Activated T-helper 2 cell treated with anti-CD3 and anti-CD28 coated beads, Interferon-gamma antibody, Interleukin-2, Interleukin-4, amounts not matched to agents 10 μg/mL and 5 μg/mL and 100 μg/mL, durations not matched to agents 14 hours and 24 hours and 36 hours (primary cell): ENCODE measurements at places on chromosomes 3 and 15. TPM values are rescaled to one million over a fixed set of nuclear protein-coding genes. Genes with fewer than 3 reads are reported as not detected.
A peak's percentile ranks its signal among the peaks of the same experiment; 100 is the strongest.

DNA sequence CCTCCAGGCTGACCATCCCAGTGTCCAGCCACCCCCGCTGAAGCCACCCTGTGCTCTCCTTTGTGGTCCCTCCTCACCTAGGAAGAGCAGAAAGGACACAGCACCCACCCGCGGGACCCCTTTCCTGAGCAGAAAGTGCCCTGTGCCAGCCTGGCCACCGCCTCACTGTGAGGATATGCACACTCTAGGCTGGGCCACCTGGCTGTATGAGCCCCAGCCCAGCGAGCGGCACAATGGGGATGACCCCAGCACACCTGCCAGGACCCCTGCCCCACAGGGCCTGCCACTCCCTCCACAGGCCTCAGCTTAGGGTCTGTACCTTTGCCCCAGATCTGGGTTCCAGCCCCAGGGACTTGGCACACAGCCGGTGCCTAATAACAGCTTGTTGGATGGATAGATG is 47.9 kb upstream of the FURIN start:
- DNase-seq: no peak
- peaks cover 53% of the 10 kb centered on the region for H3K4me1 ChIP-seq
- peaks cover 6% of the 10 kb centered on the region for H3K36me3 ChIP-seq
- H3K27me3 ChIP-seq: no peaks in the 10 kb centered on the region
- H3K27ac ChIP-seq: peak overlapping the region; percentile 73

GRCh38 chr3:80526153-80526552 is 758.4 kb upstream of the ROBO1 start:
- no peak overlapping the region for H3K27ac ChIP-seq
- no peaks in the 10 kb centered on the region for H3K36me3 ChIP-seq
- H3K27me3 ChIP-seq: no peaks in the 10 kb centered on the region
- no peaks in the 10 kb centered on the region for H3K4me1 ChIP-seq
- DNase-seq: no peak
- no peak overlapping the region for H3K4me3 ChIP-seq

DNA sequence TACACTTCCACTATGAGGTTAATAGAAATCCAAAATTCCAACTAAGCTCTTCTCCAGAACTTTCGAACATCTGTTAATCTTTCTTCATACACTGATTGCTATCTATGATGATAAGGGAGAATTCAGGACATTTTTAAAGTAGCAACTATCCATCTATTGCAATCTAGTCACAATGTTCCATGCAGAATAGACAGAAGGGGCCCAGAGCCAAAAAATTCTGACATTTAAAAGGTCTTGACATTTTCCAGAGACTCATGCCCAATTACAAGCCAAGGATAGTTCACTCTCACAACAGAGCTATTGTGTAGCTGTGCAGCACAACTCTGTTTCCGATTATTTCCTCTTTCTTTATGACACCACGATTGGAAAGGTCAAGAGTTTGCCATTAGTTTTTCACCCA is 999.7 kb upstream of the ALCAM start:
- H3K27me3 ChIP-seq: no peaks in the 10 kb centered on the region
- DNase-seq: no peak
- H3K27ac ChIP-seq: no peak overlapping the region
- no peaks in the 10 kb centered on the region for H3K36me3 ChIP-seq

The GOLGA6D gene
- total RNA-seq: not detected in 2 replicates

DNA sequence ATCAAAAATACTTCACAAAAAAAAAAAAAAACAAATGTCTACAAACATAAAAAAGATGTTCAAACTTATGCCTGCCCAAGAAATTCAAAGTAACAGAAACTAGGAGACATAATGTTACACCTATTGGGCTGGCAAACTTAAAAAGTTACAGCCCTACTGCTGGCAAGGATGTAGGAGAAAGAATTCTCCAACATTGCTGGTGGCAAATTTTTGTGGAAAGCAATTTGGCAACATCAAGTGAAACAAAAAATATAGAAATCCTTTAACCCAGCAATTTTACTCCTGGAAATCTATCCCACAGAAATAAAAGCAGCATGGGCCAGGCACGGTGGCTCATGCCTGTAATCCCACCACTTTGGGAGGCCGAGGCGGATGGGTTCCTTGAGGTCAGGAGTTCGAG is 73.2 kb downstream of the STAG1 start:
- H3K27ac ChIP-seq: no peak overlapping the region
- H3K4me1 ChIP-seq: peaks cover 7% of the 10 kb centered on the region
- DNase-seq: no peak

GRCh38 chr3:8303466-8303865 is 198.2 kb upstream of the LMCD1 start:
- no peak for DNase-seq
- H3K27ac ChIP-seq: no peak overlapping the region
- H3K4me1 ChIP-seq: no peaks in the 10 kb centered on the region
- no peaks in the 10 kb centered on the region for H3K36me3 ChIP-seq

DNA sequence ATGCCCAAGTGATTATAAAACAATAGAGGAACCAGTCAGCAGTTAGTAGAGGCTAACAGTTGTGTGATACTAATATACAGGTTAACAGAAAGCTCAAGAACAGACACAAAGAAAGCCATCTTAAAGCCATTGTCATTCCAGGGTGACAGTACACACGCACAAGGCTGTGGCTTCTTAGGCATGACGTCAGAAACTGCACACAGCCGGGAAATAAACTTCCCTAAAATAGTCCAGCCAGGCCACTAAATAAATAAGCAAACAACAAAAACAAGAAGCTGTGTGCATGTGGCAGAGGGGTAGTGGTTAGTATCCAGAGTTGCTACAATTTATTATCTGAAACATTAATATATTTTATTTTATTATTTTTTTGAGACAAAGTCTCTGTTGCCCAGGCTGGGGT is 49.8 kb downstream of the PPCDC start:
- no peak for DNase-seq
- peaks cover 30% of the 10 kb centered on the region for H3K36me3 ChIP-seq
- peaks cover 56% of the 10 kb centered on the region for H3K4me1 ChIP-seq
- no peak overlapping the region for H3K27ac ChIP-seq
- no peaks in the 10 kb centered on the region for H3K27me3 ChIP-seq
- H3K4me3 ChIP-seq: no peak overlapping the region

DNA sequence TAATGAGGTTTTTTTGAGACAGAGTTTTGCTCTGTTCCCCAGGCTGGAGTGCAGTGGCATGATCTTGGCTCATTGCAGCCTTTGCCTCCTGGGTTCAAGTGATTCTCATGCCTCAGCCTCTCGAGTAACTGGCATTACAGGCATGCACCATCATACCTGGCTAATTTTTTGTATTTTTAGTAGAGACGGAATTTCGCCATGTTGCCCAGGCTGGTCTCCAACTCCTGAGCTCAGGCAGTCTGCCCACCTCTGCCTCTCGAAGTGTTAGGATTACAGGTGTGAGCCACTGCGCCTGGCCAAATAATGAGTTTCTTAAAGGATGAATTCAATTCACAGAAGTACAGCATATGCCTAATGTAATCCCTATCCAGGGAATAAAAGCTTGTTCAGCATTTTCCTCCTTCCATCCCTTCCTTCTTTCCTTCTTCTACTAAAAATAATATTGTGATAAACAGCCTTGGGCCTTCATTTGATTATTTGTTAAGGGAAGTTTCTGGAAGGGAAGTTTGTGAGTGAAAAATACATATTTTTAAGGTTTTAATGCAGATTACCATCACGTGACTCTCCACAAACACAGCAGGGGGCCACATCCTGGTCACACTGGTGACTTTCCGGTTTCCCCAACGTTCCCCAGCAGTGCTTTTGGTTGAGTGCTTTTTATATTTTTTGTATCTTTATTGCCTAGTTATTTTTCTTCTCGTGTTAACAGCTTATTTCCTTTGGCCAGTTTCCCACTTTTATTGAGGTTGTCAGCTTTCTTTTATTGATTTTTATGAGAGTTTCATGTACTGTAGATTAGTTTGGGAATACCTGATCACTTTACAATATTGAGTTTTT is 116.8 kb downstream of the USP13 start:
- peaks cover 2% of the 10 kb centered on the region for H3K4me1 ChIP-seq
- DNase-seq: no peak
- H3K4me3 ChIP-seq: no peak overlapping the region
- peaks cover 32% of the 10 kb centered on the region for H3K36me3 ChIP-seq
- H3K27ac ChIP-seq: no peak overlapping the region

- no peaks in the 10 kb centered on the region for H3K27me3 ChIP-seq
- no peaks in the 10 kb centered on the region for H3K36me3 ChIP-seq
- H3K4me1 ChIP-seq: no peaks in the 10 kb centered on the region
- H3K27ac ChIP-seq: no peak overlapping the region
These were observed 121.3 kb upstream of the MNS1 start for GRCh38 chr15:56586206-56586605.

- no peak for DNase-seq
- H3K4me1 ChIP-seq: no peaks in the 10 kb centered on the region
- H3K36me3 ChIP-seq: peaks cover 86% of the 10 kb centered on the region
- no peak overlapping the region for H3K27ac ChIP-seq
These were observed 15.4 kb upstream of the CXCR6 start for GRCh38 chr3:45927881-45928280.
